ENCODE measurements at places on chromosomes 3 and 15.

DNA sequence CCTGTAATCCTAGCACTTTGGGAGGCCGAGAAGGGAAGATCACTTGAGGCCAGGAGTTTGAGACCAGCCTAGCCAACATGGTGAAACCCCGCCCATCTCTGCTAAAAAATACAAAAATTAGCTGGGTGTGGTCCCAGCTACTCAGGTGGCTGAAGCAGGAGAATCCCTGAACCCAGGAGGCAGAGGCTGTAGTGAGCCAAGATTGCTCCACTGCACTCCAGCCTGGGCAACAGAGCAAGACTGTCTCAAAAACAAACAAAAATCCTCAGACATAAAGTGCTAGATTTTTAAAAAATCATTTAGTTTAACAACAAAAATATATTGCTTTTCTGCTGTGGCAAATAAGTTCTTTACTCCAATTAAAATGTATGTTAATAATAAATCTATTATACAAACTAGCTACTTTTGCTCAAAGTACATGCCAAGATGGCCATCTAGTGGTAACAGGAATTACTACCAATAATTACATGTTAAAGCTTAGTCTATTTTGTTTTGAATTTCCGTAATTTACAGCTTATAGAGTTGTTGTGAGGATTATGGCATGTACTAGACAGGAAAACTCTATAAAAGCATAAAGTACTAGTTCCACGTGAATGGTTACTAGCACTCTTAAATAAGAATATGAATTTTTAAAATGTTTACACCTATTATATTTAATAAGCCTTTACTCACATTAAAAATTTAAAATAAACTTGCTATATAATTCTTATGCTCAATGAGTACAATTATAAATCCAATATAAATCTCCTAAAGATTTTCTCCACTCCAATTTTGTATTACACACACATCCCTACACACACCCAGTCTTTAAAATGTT lies 39.0 kb downstream of the GABPB1 start:
- peak; percentile 49 for DNase-seq

- no peak for DNase-seq
Observed at GRCh38 chr15:33395846-33396245, 85.1 kb downstream of the RYR3 start.

- no peak for DNase-seq
Observed at GRCh38 chr3:127033171-127033570, 50.3 kb downstream of the PLXNA1 start.

GRCh38 chr3:69838217-69838616 lies 99.0 kb downstream of the MITF start:
- peak; percentile 94 for DNase-seq

DNA sequence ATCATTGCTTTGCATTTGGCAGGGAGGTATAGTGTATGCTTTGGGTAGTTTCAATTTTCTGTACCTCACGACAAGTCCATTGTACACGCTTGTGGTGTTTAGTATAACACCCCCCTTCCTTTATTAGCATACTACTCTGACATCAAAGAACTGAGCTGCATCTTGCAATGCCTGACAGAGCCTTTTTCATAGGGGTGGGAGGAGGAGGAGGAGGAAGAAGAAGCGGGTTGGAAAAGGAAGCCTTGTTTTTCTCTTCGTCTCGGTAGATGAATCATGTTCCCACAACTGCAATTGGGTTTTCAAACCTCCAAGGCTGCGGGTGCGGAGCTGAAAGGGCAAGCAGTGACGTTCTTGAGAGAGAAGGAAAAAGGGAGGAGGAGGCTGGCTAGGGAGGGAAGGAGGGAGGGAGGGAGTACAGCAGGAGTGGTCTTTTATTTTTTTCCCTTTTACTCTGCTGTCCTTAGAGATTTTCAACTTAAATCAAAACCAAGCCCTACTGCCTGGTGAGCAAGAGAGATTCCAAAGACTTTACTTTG lies 175.7 kb downstream of the KLHL25 start:
- DNase-seq, result peak; percentile 92
